Activated T-helper 17 cell treated with anti-CD3 and anti-CD28 coated beads, Interleukin-2, amount 50 U/mL, for 72 hours (primary cell): ENCODE measurements at places on chromosomes 16 and 17. TPM values are rescaled to one million over a fixed set of nuclear protein-coding genes. Genes with fewer than 3 reads are reported as not detected.

SLFN14 gene
- not detected for total RNA-seq

KCNH6 gene
- total RNA-seq = 0.05 TPM

GRCh38 chr16:89697161-89697615 is 4.3 kb downstream of the SPATA2L start:
- ATAC-seq = no peak

DNA sequence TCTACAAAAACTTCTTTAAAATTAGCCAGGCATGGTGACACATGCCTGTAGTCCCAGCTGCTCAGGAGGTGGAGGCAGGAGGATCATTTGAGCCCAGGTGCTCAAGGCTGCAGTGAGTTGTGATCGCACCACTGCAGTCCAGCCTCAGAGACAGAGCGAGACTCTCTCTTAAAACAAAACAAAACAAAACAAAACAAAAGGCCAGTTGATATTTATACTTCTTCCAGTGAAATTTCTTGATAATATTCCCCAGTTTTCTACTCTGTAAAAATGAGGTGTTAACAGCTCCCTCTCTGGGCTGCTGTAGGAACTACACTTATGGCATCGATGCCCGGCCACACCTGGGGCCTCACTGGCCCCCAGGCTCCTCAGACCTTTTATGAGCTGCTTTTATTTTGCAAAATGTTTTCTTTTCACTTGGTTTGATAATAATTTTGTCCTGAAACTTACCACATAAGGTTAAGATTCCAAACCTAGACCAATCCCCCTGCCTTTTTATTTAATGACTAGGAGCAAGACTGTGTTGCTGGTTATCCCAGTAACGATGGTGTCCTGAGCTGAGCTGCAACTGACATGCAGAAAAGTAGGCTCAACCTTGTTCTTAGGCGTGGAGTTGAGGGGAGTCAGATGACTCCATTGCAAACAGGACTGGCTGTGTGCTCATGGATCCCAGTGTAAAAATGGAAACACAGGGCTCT is 17.6 kb downstream of the MAPK8IP3 start:
- no peak for ATAC-seq

PTGES3L gene
- total RNA-seq = 1.4 TPM
